ENCODE measurements at places on chromosomes 4 and X.
A peak's percentile ranks its signal among the peaks of the same experiment; 100 is the strongest.

- peak; percentile 22 for DNase-seq
These were observed 159.5 kb upstream of the USP38 start for GRCh38 chr4:143025081-143025704.

GRCh38 chrX:68647156-68647957, at the start of gene STARD8:
Gene STARD8 (plus strand): TSS chrX:68647666. CDS start chrX:68647883, 217 bp downstream.
- DNase-seq, result peak; percentile 1

GRCh38 chr4:141652161-141652778, 15.9 kb downstream of the IL15 start:
- DNase-seq, result no peak

- no peak for DNase-seq
These were observed 32.5 kb upstream of the MTMR8 start for GRCh38 chrX:64427787-64428186.

DNA sequence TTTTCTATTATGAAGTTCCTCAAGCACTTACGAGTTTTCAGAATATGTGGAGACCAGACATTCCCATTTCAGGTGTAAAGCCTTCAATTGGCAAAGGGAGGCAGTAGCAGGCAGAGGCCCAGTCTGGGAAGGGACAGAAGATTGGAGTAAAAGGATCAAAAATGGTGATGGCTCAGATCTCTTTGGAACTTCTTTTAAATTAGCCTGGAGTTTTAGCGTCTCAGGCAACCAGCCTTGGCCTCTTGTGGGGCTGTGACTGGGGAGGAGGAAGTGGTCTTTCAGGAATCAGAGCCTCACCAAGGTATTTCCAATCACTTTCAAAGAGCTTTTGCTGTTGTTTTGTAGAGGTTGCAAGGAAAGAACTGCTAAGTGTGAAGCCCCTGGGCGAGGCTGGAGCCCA, 239.1 kb downstream of the FRAS1 start:
- no peak for DNase-seq

- no peak for DNase-seq
These were observed 13.3 kb upstream of the TMEM131L start for GRCh38 chr4:153452658-153453378.

DNA sequence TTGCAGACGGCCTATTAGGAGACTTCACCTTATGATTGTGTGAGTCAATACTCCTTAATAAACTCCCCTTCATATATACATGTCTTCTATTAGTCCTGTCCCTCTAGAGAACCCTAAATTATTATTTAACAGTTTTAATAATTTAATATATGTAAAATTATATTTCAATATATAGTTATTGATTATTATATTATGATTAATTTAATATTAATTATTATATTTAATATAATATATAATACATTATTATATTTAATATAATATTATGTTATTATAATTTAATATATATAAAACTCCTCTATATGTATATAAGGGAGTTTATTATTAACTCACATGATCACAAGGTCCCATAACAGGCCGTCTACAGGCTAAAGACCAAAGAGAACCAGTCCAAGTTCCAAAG, 533.2 kb downstream of the ARAP2 start:
- DNase-seq, result no peak

- no peak for DNase-seq
These were observed 111.2 kb downstream of the ELOVL6 start for GRCh38 chr4:110087070-110087708.

- DNase-seq, result no peak
These were observed 6.6 kb downstream of the CLNK start for GRCh38 chr4:10677796-10678497.

GRCh38 chr4:159141193-159141592, 38.3 kb downstream of the RAPGEF2 start:
- DNase-seq, result no peak

- no peak for DNase-seq
These were observed 587.2 kb upstream of the KLHL4 start for GRCh38 chrX:86930419-86930818.

DNA sequence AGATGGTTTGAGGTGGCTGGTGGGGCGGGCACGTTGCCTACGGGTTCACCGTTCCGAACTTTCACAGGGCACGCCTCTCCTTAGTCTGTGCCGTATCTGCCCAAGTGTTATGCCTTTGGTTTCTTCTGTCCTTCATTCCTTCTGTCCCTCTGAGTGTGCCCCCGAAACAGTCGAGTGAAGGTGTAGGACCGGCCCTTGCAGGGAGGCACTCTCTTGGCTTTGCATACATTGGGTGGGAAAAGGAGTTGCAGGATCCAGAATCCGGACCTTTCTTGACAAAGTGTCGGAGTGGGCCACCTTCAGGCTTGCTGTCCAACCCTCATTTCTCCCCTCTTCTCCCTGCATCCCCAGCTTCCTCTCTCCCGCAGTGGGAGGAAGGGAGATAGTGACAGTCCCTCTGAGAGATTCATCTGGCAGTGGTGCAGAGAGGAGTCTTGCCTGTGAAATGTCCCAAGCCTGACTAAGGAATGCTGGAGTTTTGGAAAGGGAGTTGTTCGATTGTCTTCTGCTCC, 569 bp downstream of the ARFIP1 start:
- DNase-seq, result peak; percentile 11

DNA sequence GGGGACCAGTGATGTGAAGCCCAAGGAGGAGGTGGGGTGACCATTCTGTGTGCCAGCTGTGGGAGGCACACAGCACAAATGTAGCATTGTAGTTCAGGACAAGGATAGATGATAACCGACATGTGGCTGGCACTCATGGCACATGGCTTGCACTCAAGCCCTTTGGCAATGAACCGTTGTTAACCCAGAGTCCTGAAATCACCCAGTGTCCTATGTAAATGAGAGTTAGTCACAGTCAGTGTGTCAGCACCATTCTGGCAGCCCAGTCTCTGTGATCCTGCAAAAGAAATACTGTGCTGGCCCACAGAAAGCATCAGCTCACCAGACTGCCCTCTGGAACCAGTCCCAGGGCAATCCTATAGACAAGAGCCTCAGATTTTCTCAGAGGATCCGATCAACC, 339.3 kb downstream of the MID1IP1 start:
- no peak for DNase-seq

DNA sequence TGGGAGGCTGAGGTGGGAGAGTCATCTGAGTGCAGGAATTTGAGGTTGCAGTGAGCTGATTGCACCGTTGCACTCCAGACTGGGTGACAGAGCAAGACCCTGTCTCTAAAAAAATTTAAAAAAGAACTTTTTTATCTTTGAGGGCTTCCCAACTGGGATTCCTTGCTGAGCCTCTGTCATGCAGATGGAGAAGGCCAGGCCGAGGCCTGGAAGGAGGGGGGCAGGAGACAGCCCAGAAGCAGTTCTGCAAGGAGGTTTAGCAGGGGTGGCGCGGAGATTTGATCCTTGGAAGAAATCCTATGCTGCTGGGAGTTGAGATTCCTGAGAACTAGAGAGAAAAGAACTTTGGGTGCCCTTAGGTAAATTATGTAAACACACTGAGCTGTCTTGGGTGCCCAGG, 2.5 kb upstream of the ARSD start:
- DNase-seq, result no peak

DNA sequence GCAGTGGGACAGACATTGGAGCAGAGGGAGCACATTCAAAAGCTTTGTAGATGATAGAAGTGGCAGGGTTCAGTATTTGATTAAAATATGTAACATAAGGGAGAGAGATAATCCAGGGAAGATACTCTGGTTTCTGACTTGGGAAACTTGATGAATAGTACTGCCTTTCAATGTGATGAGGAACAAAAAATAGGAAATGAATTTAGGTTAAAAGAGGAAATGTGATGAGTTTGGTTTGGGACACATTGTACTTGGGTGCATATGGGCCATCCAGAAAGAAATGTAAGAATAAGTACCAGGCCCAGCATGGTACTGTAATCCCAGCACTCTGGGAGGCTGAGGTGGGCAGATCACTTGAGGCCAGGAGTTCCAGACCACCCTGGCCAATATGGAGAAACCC, 20.9 kb upstream of the NDNF start:
- DNase-seq, result peak; percentile 11

- DNase-seq, result no peak
These were observed 30.6 kb upstream of the ANTXR2 start for GRCh38 chr4:80103629-80104028.

- no peak for DNase-seq
These were observed 56.6 kb upstream of the TMEM184C start for GRCh38 chr4:147560625-147561024.

DNA sequence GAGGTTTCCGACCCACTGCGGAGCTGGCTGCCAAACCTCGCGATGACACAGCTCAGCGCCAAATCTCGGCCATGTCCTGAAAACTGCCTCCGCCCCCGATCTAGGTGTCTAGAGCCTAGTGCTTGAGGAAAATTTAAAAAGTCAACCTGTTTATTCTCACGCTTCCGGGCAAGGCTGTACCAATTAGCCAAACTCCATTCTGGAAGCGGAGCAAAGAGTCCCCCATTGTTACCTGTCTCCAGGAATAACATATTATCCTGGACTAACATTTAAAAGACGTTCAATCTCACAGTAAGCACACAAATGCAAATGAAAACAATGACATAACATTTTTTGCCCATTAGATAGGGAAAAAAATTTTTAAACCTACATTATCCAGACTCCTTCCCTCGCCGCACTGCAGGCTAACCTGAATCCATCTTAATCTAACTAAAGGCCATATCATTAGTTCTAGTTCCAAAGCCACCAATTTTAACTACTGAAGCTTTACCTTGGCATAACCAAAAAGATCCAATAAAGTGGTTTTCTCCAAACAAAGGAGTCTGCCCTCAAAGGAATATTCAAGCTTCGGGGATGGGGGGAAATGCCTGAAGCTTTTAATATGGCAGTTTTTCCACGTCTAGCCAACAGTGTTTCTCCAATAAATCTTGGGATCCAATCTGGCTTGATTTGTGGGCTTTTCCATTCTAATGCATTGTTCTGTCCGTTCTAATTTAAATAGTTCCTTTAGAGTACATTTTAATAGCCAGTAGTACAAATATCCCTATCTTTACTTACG, 1.9 kb downstream of the HUWE1 start:
- DNase-seq, result no peak

GRCh38 chr4:82773057-82773456, 25.5 kb downstream of the SCD5 start:
- no peak for DNase-seq

DNA sequence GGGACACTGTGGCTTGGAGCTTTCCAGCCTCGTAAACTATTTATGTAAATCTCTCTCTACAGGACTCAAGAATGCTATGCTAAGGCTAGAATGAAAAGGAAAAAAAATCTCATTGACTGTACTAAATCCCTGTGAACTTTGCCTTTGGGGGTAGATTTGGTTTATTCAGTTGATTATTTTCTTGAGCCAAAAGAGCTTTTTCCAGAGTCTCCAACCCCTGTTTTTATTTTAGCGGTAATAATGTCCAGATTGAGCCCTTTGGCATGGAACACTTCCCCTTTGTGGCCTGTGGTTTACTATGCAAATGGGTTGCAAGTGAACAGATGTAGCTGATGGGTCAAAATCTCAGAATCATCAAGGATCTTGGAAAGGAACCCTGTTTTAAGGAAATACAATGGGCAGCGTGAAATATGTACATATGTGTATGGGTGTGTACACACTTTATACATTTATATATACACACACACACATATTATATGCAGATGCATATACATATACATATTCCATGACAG, 72.9 kb downstream of the FAM9B start:
- peak; percentile 50 for DNase-seq

GRCh38 chr4:72375073-72375736, 193.8 kb downstream of the ADAMTS3 start:
- DNase-seq, result no peak

DNA sequence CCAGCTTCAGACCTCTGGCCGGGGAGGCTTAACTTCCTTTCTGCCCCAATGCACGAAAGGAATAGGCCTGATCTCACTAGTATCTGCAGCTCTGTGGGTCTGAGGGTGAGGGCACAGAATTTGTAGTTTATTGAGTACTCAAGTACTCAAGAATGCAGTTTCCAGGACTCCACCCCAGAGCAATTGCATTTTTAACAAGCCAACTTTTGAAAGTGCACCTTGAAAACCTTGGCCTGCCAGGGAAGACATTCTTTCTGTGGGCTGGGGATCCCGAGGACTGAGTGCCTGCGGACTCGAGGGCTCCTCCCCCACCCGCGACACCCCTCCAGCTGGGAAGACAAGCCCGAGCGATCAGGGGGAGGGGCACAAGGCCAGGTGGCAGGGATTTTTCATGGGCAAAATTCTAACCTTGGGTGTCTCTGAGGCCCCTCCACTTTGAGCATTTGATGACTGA, 22.4 kb downstream of the RS1 start:
- no peak for DNase-seq

DNA sequence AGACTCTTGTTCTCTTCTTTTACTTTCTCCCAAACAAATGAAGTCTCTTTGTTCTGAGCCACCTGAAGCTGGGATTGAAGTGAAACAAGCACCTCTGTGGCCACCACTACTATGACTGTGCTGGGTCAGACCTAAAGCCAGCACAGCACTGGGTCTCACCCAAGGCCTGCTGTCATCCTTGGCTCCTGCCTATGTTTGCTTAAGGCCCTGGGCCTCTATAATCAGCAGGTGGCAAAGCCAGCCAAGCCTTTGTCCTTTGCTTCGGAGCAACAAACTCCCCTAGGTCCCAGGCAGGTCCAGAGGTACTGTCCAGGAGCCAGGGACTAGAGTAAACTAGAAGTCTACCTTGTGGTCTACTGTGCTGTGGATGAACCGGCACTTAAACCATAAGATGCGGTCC, 220.6 kb upstream of the ARSJ start:
- no peak for DNase-seq

- DNase-seq, result no peak
These were observed 250.7 kb upstream of the RASGEF1B start for GRCh38 chr4:81722290-81722851.

GRCh38 chr4:179095585-179096221, 1653.5 kb upstream of the AGA start:
- DNase-seq, result no peak

DNA sequence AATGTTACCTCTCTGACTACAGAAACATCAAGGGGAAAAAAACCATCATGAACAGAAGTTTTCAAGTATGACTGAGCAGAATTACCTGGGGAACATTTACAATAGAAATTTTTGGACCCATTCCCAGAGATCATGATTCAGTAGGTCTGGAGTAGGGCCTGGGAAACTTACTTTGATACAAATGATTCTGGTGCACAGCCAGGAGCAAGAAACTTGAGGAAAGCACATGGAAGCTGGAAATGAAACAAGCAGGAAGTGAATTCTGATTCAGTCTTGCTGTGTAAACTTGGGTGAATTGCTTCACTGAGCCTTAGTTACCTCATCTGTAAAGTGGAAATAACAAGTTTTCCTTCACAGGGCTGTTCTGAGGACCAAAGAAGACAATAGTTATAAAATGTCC, 192.5 kb upstream of the TAPT1 start:
- no peak for DNase-seq

GRCh38 chr4:159267869-159268285, 165.0 kb downstream of the RAPGEF2 start:
- DNase-seq, result no peak

DNA sequence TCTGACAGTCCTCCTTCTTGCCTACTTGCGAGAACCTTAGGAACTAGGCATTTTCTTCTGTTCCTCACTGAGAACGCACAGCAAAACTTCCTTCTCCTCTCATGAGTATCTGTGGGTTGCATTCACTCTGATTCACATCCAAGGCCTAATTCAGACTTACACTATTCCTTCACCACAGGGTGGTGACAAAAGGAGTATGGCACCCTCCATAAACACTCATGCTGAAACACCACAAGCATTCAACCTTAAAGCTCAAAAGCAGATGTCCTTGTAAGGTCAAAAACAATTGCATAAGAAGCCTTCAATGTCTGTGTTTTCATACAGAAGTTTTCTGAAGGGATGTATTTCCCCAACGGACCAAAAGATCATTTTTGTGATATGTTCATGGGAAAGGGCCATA, 147.3 kb downstream of the CORIN start:
- no peak for DNase-seq

All from suppressor macrophage treated with lipopolysaccharide for 4 hours (primary cell).